ENCODE measurements at places on chromosomes 2 and 18. TPM values are rescaled to one million over a fixed set of nuclear protein-coding genes. Genes with fewer than 3 reads are reported as not detected.

The NYAP2 gene
- total RNA-seq, result not detected

DNA sequence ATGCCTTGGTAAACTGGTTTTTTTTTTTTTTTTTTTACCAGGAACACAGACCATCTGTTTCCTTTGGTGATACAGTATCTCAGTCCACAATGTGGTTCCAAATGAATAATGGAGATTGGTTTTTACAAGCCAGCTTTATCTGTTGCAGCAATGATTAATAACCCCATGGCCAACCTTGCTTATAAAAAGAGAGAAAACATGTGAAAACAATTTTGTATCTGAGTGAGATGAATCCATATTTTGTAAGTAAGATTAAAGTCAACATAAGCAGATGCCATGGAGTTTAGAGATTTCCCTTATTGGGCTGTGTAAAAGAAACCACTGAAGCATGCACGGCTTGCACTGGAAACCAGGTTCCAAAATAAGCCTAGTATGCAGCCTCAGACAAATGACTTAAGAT, 108.6 kb upstream of the CNTNAP5 start:
- no peak for DNase-seq

DNA sequence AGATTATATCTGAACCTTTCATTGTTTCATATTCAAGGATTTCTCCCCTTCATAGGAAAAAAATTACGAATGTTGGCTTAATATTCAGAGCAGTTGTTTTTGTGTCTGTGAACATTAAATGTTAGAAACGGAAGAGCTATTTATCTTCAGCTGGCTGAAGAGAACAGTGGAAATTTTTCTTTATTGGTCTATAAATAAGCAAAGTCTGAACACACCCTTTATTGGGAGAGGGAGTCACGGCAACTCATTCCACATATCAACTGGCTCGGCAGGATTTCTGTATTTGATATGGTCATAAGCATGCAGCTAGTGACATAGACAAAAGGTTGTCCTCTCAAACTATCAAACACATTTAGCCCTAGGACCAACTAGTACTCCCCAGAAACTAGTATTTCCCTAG, 468.4 kb upstream of the HNRNPA3 start:
- DNase-seq, result no peak

GRCh38 chr18:75727456-75727855, 300.0 kb upstream of the SMIM21 start:
- no peak for DNase-seq

- DNase-seq, result no peak
Measured at GRCh38 chr2:215797676-215798075, 215.7 kb downstream of the MREG start.

Measured in CD4-positive, alpha-beta T cell (primary cell).